Uterine smooth muscle cell (primary cell): ENCODE measurements at places on chromosomes 5 and 9. TPM values are rescaled to one million over a fixed set of nuclear protein-coding genes. Genes with fewer than 3 reads are reported as not detected.

The SDHA gene
- total RNA-seq: 133 and 176 TPM in 2 replicates

The DUSP1 gene
- total RNA-seq: 94.5 and 162 TPM in 2 replicates

The DNM1 gene
- total RNA-seq: 19.5 and 20.7 TPM in 2 replicates

The CDH18 gene
- 4.3 and 7.0 TPM in 2 replicates for total RNA-seq

The SLC6A18 gene
- total RNA-seq: not detected in 2 replicates

The OCLN gene
- total RNA-seq: 1.7 and 2.0 TPM in 2 replicates

The SLC27A6 gene
- 1.2 and 2.2 TPM in 2 replicates for total RNA-seq

The PCSK1 gene
- total RNA-seq: 0.62 and 0.89 TPM in 2 replicates

The SLC28A3 gene
- total RNA-seq: 0.44 and 0.62 TPM in 2 replicates

The PCDHB7 gene
- total RNA-seq: 0.11 and 0.12 TPM in 2 replicates

The LURAP1L gene
- total RNA-seq: 24.5 and 57.6 TPM in 2 replicates

The MARVELD2 gene
- 0.44 and 0.75 TPM in 2 replicates for total RNA-seq

The IL3 gene
- not detected in 2 replicates for total RNA-seq

The PPIC gene
- total RNA-seq: 20.9 and 66.4 TPM in 2 replicates

The SLC36A2 gene
- total RNA-seq: not detected in 2 replicates

The ANKRD18A gene
- total RNA-seq: not detected in 2 replicates

The SAPCD2 gene
- total RNA-seq: 7.1 and 18.6 TPM in 2 replicates

The IL13 gene
- not detected in 2 replicates for total RNA-seq

The LRRC70 gene
- total RNA-seq: 1.00 and 1.4 TPM in 2 replicates

The ANKS6 gene
- total RNA-seq: 24.1 and 25.6 TPM in 2 replicates

The WDR38 gene
- total RNA-seq: 0.11 TPM in 1 of 2 replicates, not detected in the other

The SGCD gene
- total RNA-seq: 3.7 and 4.0 TPM in 2 replicates

The RALGDS gene
- total RNA-seq: 19.3 and 22.0 TPM in 2 replicates

The ANKRD31 gene
- total RNA-seq: 0.11 and 0.25 TPM in 2 replicates

The GPR21 gene
- 1.4 and 1.5 TPM in 2 replicates for total RNA-seq

The EEIG1 gene
- 10.2 and 15.0 TPM in 2 replicates for total RNA-seq

The CERT1 gene
- 25.0 and 42.0 TPM in 2 replicates for total RNA-seq

The TLX3 gene
- total RNA-seq: not detected in 2 replicates

The TEX10 gene
- total RNA-seq: 40.2 and 44.5 TPM in 2 replicates

The PCDHA9 gene
- total RNA-seq: 0.11 and 0.12 TPM in 2 replicates

The AK3 gene
- total RNA-seq: 41.5 and 53.7 TPM in 2 replicates

The ARRDC3 gene
- total RNA-seq: 85.4 and 110 TPM in 2 replicates

The TNIP1 gene
- 43.6 and 48.4 TPM in 2 replicates for total RNA-seq

The FAM219A gene
- 6.6 and 8.5 TPM in 2 replicates for total RNA-seq

The CDX1 gene
- 0.12 TPM in 1 of 2 replicates, not detected in the other for total RNA-seq

The SLU7 gene
- total RNA-seq: 62.1 and 106 TPM in 2 replicates
